ENCODE measurements at places on chromosomes 5 and 9.

DNA sequence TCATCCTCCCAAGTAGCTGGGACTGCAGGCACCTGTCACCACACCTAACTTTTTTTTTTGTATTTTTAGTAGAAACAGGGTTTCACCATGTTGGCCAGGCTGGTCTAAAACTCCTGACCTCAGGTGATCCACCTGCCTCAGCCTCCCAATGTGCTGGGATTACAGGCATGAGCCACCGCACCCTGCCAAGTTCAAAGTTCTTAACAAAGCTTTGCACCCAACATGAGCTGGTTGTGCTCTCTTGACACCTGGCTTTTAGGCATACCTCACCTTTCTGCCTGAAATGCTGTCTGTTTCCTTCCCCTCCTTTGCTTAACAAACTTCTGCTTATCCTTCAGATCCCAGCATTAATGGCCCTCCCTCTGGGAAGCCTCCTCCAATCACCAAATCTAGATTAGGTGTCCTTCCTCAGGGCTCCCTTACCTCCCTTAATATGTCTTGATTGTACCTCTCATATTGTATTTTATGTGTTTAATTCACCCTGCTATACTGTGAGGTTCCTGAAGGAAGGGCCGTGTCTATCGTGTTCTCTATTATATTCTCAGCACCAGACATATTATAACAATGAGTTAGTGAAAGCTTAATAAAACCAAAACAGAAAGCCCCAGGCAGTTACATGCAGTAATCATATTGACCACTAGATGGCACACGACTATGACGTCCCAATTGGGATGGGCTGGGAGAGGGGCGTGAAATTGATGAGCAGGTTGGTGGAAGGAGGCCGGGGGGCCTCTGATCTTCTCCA, 62.9 kb upstream of the PPARGC1B start:
- DNase-seq, result no peak

DNA sequence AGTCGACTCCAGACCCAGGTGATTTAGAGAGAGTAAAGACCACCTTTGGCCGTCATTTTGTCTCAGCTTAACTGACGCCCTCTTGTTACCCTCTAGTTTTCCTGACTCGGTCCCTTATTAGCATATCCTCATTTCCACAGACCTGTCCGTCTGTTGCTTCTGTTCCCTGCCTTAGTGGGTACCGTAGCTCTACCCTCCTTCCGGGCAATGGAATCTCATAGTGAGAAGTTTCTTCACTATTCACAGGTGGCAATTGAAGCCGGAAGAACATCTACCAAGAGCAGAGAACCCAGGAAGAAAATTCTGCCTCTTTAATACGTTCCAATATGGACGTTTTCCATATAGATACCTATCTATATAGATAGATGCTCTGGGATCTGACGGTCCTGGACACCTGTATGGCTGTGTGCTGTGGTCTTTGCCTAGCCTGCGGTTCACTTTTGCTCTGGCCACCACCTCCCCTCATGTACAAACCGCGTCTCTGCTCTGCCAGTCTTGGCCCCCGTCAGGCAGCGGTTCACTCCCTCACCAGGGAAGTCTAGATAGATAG, 652 bp upstream of the TMEM161B start:
- no peak for DNase-seq

DNA sequence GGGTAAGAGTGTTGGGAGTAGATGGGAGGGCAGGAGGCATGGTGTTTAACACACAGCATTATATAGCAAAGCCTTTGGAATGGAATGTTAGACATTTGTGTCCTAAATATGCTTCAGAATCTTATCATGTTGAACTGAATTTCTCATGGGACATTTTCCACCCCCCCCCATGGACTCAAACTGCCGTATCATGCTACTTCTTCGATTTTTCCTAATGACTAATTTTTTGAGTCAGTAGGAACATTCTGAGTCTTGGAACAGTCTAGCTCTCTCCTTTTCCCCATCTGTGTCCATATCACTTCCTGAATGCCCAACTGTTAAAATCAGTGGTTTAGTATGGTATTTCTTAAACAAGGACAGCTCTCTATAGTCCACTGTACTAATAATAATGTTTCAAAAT, 380.6 kb downstream of the TLE4 start:
- DNase-seq, result no peak

DNA sequence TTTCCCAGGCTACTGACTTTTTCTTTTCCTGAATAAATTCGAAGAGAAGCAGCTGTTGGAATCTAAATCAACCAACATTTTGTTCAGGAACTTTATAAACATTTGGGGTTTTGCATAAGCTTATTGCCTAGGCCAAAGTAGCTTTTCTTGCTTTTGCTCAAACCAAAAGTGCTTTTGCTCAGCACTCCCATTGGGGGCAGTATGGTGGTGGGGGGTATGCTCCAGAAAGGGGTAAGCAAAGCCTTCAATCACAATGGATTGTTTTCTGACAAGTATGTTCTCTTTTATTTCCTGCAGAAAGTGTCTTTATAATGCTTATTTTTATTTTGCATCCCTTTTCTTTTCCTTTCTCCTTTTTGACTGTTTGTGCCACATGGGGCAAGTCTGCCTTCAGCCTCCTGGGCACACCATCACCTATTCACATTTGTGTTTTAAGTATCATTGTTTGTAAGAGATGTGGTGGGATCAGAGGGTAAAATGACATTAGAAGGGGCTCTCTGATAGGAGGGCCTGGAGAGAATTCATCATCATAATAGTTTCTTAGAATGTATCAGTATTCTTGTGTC, 86.0 kb downstream of the PRDM6 start:
- no peak for DNase-seq

DNA sequence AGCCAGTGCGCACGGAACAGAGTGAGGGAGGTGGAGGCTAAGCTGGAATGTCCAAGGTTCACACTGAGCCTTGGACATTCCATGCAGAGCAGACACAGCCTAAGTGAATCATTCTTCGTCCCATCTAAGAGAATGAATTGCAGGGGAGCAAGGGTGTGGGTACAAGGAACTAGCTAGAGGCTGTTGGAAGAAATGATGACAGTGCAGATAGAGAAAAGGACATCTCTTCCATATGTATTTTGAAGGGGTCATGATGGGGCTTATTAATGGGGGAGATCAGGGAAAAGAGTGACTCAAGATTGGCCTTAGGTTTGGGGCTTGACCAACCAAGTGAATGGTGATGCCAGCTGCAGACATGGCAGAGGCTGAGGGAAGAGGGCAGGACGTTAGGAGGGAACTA, 59.2 kb downstream of the MTX3 start:
- DNase-seq, result no peak

All from activated naive CD4-positive, alpha-beta T cell (primary cell).